ENCODE measurements at places on chromosomes 13 and 19.

DNA sequence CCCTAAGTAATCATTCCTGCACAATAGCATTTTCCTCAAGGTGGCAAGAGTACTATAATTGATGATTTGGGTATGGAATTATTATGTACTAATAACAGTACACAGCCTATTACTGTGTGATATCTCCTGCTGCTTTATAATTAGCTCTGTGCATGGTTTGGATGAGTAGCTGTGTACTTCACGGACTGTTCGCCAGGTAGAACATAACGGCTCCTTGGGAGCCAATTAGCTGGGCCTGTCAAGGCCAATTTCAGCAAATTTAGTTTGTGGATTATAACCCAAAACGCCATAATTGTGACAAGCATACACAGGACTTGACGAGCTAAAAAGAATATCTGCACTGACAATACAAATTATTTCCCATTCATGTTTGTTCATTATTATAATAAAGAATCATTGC, 1584.2 kb downstream of the SLITRK1 start:
- no peak for DNase-seq
- H3K4me3 ChIP-seq, result no peak overlapping the region
- no peak overlapping the region for H3K27ac ChIP-seq
- H3K4me1 ChIP-seq, result no peaks in the 10 kb centered on the region
- no peaks in the 10 kb centered on the region for H3K27me3 ChIP-seq

DNA sequence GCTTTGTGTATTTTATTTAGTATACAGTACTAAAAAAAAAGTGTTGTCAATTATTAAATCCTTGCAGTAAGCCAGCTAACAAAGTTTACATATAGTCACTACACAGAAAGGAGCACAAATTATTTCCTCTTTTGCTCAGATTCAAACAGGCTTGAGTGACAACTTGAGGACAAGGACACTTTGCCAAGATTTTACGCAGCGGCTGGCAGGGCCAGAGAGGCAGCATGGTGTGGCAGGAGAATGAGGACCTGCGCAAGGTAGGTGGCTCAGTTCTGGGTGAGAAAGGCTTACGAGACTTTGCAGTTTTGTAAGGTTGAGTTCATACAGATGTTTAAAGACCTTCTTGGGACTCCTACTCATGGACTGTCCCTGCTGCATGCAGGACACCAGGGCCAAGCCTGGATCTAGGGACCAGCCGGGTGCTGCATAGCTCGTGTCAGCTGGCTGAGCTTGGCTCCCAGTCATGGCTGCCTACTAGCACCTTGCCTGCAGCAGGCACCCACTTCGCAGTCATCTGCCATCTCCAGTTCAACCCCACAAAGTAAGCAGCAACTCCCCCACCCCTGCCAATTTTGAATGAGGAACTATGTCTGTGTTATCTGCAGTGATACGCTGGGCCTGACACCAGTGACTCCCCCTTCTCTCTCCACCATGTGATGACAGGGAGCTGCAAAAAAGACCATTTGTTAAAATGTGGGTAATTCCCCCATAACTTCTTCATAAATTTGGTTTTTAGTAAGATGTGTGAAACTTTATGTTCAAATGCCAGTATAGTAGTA, 3.7 kb upstream of the TUBA3C start:
- H3K27me3 ChIP-seq, result no peaks in the 10 kb centered on the region
- no peaks in the 10 kb centered on the region for H3K4me1 ChIP-seq
- H3K36me3 ChIP-seq, result no peaks in the 10 kb centered on the region
- no peak overlapping the region for H3K27ac ChIP-seq

- DNase-seq, result no peak
- H3K27me3 ChIP-seq, result no peaks in the 10 kb centered on the region
- H3K4me1 ChIP-seq, result no peaks in the 10 kb centered on the region
- no peak overlapping the region for H3K4me3 ChIP-seq
- H3K27ac ChIP-seq, result no peak overlapping the region
- H3K36me3 ChIP-seq, result no peaks in the 10 kb centered on the region
These were observed 153.8 kb downstream of the PCDH9 start for GRCh38 chr13:67076378-67076777.

GRCh38 chr19:55276720-55277430, 3.0 kb downstream of the HSPBP1 start:
- no peak overlapping the region for H3K4me3 ChIP-seq
- H3K4me1 ChIP-seq, result no peaks in the 10 kb centered on the region
- H3K36me3 ChIP-seq, result peaks cover 54% of the 10 kb centered on the region
- H3K27ac ChIP-seq, result peak overlapping the region; percentile 82
- DNase-seq, result peak; percentile 68
- H3K27me3 ChIP-seq, result no peaks in the 10 kb centered on the region

- no peaks in the 10 kb centered on the region for H3K4me1 ChIP-seq
- peaks cover 22% of the 10 kb centered on the region for H3K36me3 ChIP-seq
- no peak overlapping the region for H3K4me3 ChIP-seq
These were observed 18.0 kb downstream of the MPND start for GRCh38 chr19:4361152-4362046.

- H3K27me3 ChIP-seq, result no peaks in the 10 kb centered on the region
- H3K4me3 ChIP-seq, result no peak overlapping the region
- H3K4me1 ChIP-seq, result no peaks in the 10 kb centered on the region
- H3K36me3 ChIP-seq, result no peaks in the 10 kb centered on the region
These were observed 324.9 kb upstream of the ZNF507 start for GRCh38 chr19:32020538-32020937.

DNA sequence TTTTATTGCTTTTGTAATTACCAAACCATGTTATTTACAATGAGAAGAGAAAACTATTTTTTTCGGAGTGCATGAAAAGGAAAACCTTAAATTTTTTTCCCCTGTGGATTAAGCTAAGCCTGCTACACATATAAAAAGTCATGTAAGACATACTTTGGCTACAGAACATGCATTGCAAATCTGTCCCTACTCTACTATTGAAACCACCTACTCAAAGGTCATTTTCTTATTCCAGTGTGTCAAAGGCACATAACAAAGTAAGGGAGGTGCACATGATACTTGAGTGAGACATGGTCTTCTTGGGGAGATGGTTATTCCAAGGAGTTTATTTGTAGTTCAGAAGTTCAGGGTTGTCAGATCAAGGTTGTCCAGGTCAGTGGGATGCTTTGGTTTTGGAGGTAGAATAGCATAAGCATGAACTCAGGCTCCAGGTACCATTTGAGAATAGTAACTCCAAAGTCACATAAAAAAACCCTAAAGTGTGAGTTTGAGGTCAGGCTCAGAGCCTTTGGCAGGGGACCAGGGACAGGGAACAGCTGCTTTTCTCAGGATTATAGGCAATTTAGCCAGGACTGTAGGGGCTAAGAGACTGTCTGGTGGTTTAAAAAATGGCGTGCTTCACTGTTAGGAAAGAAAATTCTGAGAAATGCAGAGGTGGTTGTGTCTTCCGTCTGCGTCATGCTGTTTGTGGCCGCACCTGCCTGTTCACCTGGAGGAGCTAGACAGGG, 15.4 kb downstream of the FARP1 start:
- no peaks in the 10 kb centered on the region for H3K27me3 ChIP-seq
- H3K4me3 ChIP-seq, result no peak overlapping the region
- DNase-seq, result no peak
- H3K4me1 ChIP-seq, result no peaks in the 10 kb centered on the region
- no peak overlapping the region for H3K27ac ChIP-seq
- no peaks in the 10 kb centered on the region for H3K36me3 ChIP-seq

DNA sequence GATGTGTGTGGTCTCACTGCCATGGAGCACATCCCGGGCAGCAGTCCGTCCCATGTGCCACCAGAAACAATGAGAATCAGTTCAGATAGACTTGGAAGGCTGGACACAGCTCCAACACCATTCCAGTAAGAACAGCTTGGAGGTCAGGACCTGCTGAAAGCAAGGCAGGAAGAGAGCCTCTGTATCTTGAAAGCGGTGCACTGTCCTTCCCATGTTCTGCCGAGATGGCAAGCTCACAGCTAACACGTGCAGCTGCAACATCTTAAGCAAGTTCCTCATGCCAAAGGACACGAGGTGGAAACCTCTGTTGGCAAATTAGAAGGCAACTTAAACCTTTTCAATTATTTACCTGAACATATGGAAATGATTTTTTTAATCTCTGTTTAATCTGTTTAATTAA, 175.4 kb downstream of the DLEU7 start:
- H3K27me3 ChIP-seq, result no peaks in the 10 kb centered on the region
- H3K36me3 ChIP-seq, result no peaks in the 10 kb centered on the region
- H3K4me1 ChIP-seq, result no peaks in the 10 kb centered on the region
- no peak overlapping the region for H3K4me3 ChIP-seq

GRCh38 chr19:53183146-53183764, 9.9 kb downstream of the ZNF665 start:
- H3K36me3 ChIP-seq, result peaks cover 20% of the 10 kb centered on the region
- no peak for DNase-seq
- no peak overlapping the region for H3K27ac ChIP-seq
- H3K27me3 ChIP-seq, result no peaks in the 10 kb centered on the region
- H3K4me3 ChIP-seq, result no peak overlapping the region
- H3K4me1 ChIP-seq, result no peaks in the 10 kb centered on the region

DNA sequence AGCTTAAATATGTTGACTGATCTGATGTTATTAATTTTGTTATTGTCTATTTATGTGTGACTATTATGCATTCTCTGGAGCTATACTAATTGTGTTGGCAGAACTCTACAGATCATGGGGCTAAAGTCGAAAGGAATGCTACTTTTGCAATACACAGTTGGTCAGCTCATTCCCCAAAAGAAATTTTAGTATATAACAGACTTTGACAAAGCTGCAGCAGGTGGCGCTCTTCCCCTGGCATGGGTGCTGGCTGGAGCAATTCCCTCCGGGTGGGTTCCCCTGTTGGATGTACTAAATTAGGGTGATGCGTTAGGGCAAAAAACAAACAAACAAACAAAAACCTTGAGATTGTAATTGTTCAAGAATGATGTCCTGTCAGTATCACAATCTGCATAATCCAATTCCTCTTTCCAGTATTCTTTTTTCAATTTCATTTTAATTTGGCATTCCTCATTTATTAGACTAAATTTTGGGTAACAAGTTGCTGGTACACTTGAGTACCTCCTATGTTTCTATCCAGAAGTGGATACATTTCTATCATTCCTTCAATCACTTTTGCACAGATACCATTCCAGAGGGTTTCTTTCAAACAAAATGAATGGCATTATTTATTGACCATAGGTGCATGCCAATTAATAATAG, 322.8 kb upstream of the EDNRB start:
- no peaks in the 10 kb centered on the region for H3K27me3 ChIP-seq
- no peak overlapping the region for H3K27ac ChIP-seq
- H3K4me3 ChIP-seq, result no peak overlapping the region
- DNase-seq, result peak; percentile 46
- H3K36me3 ChIP-seq, result no peaks in the 10 kb centered on the region
- no peaks in the 10 kb centered on the region for H3K4me1 ChIP-seq

DNA sequence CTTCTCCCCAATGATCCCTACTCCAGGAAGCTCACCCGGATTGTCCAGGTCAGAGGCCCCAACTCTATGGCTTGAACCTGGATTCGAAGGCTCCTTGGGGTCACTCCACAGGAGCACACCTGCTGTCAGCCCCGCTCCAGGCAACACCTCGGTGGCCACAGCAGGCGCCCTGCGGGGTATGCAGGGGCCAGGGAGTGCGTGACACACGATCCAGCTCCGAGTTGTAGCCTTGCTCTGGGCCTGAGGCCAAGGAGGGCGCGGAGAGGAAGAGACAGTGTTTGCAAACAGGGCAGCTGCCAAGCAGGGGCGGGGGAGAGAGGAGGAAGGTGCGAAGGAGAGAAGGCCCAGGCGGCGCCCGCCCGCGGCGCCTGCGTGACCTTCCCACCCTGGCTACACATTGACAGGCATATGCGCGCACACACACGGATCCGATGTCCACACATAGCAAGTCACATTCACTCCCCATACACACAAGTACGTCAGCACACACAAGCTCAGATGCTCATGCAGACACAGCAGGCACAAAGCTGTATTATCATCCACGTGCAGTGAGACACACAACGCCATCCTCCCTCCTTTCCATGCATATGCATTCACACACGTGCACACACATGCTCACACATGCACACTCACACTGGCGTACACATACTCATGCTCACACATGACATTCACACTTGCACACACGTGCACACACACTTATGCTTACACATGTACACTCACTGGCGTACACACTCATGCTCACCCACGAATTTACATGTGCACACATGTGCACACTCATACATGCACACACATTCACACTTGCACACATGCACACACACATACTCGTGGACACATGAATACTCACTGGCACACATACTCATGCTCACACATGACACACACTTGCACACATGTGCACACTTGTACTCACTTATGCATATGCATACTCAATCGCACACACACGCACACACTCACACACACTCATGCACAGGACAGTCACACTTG, 10.4 kb downstream of the SBK2 start:
- no peaks in the 10 kb centered on the region for H3K4me1 ChIP-seq
- no peaks in the 10 kb centered on the region for H3K27me3 ChIP-seq
- H3K36me3 ChIP-seq, result no peaks in the 10 kb centered on the region
- DNase-seq, result peak; percentile 61

DNA sequence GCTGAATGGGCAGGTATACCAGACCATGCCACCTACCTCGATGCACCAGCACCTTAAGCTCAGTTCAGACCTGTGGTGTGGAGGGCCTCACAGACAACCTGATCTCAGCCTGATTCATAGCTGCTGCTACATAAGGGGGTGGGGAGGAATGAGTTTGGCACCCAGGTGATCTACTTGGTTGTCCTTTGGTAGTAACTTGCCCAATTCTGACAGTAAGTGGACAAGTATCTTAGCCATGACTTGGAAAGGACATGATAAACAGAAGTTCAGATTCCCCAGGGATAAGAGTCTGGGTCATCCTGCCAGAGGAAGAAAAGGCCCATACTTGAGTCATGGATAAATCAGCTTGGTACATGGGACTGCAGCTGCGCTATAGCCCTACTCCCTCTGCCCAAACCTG, 28.4 kb upstream of the SOHLH2 start:
- H3K27me3 ChIP-seq, result no peaks in the 10 kb centered on the region
- DNase-seq, result no peak
- no peak overlapping the region for H3K4me3 ChIP-seq
- H3K27ac ChIP-seq, result no peak overlapping the region

DNA sequence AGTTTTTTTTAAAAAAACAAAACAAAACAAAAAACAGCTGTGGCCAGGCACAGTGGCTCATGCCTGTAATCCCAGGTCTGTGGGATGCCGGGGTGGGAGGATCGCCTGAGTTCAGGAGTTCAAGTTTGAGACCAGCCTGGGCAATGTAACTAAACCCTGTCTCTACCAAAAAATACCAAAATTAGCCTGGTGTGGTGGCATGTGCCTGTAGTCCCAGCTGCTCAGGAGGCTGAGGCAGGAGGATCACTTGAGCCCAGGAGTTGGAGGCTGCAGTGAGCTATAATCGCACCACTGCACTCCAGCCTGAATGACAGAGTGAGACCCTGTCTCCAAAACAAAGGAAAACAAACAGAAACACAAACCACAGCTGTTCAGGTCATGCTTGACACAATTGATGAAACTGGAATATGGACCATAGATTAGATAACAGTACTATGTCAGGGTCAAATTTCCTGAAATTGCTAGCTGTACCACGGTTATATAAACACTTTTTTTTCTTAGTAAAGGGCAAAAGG, 6.9 kb upstream of the ANGPTL4 start:
- DNase-seq, result peak; percentile 76
- H3K27ac ChIP-seq, result no peak overlapping the region
